ENCODE measurements at places on chromosomes 6 and 20.

DNA sequence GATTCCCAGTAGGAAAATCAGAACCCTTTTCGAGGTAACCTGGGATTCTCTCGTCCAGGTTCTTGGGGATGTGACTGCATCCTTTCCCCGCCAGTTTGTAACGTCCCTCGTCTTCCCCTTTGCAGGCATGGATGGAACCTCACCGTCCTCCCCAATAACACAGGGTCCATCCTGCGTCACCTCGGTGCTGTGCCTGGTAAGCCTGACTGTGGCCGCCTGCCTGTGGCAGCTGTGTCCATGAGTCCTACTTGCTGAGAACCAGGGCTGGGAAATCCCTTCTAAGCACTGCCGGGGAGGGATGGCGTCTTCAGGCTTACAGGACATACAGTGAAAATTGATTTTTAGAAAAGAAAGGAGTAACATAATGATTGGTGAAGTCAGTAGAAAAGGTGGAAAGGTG lies 155.6 kb downstream of the DTNBP1 start:
- DNase-seq, result no peak

DNA sequence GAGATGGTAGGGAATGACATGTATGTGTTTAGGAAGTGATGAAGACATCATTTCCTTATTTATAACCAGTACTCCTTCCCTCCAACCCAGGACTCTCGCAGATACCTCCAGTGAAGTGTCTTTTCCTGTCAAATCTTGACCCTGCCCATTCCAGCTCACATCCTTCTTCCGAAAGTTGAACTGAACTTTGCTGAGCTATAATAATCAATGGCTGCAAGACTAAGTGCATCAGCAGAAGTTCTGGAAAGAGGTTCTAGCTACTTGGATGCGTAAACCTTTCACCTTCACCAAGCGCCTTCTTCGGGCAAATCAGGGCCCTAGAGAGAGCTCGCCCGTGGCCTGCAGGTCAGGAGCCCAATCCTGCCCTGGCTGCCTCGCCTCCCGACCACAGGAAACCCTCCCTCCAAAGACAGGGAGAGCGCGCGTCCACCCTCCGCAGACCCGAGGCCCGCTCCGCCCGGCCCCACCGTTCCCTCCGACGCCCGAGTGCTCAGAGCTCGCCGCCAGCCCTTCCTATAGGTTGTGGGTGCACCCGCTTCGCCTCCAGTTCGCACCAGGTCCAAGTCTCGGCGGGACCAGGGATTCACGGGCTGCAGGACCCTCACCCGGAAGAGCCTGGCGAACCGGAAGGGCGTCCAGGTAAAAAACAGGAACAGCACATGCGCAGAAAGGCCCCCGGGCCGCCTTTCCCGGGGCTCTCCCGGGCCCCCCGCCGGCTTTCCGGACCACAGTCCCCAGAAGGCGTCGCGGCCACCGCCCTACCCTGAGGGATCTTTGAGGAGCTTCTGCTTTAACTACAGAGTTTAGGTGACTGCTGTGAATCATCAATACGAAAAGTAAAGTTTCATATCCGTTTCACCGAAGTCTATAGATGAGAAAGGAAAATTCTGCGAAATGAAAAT lies at the start of gene ZNF334:
Gene ZNF334 (minus strand): TSS at position 617 of the 902 bp plus-strand sequence. CDS start 1,457 bp downstream, outside the sequence.
- DNase-seq, result peak; percentile 35

GRCh38 chr20:54350415-54350814 lies 125.0 kb upstream of the DOK5 start:
- DNase-seq, result peak; percentile 65

GRCh38 chr6:122202576-122203137 lies 196.8 kb upstream of the HSF2 start:
- DNase-seq, result no peak

- peak; percentile 77 for DNase-seq
Measured at GRCh38 chr6:12595161-12595811, 121.3 kb upstream of the PHACTR1 start.

DNA sequence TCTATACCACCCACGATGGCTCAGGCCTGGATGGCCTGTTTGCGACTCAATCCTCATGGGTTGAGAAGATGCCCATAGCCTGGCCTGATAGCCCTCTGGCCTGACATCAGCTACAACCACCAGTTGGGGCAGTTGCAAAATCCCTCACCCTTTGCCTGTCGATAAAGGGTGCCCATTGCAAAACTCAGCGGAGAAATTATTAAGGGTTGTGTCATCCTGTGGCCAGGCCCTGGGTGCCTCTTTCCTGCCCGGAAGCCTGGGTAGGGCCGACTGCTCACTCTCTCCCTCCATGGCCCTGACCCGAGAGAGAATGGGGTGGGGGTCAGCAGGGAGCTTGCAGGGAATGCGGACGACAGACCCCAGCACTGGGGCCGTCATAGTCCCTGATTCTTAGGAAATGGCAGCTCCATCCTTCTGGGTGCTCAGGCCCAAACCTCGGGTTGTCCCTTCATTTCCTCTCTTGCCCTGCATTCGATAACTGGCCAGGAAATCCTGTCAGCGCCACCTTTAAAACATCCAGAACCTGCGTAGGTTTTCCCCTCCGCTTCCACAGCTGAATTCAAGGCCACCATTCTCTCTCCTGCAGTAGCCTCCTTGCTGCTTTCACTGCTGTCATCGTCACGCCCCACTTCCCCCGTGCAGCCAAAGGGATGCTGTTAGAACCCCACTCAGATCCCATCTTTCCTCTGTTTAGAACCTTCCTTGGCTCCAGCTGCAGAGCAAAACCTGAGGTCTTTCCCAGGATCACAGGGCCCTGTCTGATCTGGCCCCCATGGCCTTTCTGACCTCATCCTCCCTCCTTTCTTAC lies 31.1 kb downstream of the CEBPB start:
- peak; percentile 46 for DNase-seq

GRCh38 chr6:135286962-135287538 lies 105.9 kb downstream of the MYB start:
- no peak for DNase-seq

- DNase-seq, result no peak
Measured at GRCh38 chr20:37521061-37521771, at the start of gene NNAT. TSS of gene NNAT (plus strand) at chr20:37521250. CDS start at chr20:37521332, 82 bp downstream.

DNA sequence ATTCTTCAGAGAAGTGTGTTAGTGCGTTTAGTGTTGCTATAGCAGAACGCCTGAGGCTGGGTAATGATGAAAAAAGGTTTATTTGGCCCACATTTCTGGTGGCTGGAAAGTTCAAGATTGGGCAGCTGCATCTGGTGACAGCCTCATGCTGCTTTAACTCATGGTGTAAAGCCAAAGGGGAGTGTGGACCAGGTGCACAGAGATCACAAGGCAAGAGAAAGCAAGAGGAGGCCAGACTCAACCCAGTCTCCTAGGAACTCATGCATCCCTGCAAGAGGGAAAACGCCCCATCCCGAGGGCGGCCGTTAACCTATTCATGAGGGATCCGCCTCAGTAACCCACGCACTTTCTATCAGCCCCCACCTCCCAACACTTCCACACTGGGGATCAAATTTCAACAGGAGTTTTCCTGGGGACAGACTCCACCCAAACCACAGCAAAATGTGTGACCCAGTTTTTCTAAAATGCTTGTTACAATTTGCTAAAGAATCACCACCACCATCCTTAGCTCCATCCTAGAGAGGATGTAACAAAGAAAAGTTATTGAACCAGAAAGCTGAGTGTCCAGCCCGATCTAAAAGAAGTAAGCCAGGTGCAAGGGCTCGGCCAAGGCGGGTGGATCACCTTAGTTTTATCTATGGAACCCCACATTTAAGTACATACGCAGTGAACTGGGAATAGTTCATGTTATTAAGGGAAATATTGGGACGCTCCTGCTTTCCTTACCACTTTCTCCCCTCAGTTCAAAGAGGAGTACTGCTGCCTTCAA lies 164.8 kb downstream of the QKI start:
- no peak for DNase-seq

DNA sequence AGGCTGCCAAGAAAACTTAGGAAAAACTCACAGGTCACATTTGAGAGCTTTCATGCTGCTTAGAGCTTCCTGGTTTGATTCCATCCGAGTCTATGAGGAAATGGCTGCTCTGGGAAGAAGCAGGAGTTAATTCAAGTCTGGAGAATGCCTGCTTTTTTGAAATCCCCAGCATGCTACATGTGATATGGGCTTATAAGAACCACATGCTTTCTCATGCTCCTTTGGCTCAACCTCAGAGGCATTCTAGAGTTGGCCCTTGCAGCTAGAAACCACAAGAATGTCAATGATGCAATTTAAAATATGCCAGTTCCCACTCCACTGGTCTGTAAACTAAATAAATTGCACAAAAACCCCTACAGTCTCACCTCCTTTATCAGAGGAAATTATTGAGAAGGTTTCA lies 142.9 kb upstream of the OLIG3 start:
- DNase-seq, result peak; percentile 98

GRCh38 chr20:10023911-10024310 lies 10.9 kb upstream of the ANKEF1 start:
- no peak for DNase-seq

GRCh38 chr6:152136449-152136825 lies 329.0 kb downstream of the ESR1 start:
- no peak for DNase-seq

GRCh38 chr6:91243436-91243835 lies 656.6 kb upstream of the MAP3K7 start:
- DNase-seq, result no peak

DNA sequence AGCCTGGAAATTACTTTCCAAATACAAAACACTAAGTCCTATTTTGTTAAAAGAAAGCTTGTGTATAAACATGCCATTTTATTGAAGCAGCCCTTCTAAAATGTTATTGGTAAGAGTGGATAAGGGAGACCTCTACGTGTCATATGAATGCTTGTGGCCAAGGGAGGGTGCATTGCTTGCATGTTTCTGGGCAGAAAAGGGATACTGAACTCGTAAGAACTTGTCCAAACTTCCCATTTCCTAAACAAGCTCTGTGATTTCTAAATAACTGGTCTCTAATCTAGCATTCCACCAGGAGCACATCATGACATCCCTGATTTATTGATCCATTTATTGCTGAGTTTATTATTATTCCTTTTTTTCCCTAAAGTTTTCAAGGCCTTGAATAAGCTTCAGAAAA lies 474.1 kb downstream of the CD109 start:
- DNase-seq, result peak; percentile 34

DNA sequence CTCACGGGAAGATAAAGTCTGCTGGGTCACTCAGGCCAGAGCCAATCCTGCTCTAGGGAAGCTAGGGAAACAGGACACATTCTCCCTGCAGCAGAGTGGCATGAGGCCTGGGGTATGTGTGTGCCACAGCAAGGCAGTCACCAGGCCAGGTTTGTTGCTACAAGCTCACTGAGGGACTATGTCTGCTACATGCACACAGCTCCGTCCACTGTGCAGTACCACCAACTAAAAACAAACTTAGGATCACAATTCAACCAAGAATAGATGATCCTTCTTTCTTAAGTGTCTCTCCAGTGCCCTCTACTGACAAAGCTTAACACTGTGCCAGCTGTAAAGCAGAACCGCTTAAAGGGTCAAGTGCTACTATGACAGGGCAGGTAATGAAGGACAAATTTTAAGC lies 192.5 kb downstream of the PTPRK start:
- DNase-seq, result peak; percentile 56

- no peak for DNase-seq
Measured at GRCh38 chr6:2232445-2232844, 13.0 kb downstream of the GMDS start.

DNA sequence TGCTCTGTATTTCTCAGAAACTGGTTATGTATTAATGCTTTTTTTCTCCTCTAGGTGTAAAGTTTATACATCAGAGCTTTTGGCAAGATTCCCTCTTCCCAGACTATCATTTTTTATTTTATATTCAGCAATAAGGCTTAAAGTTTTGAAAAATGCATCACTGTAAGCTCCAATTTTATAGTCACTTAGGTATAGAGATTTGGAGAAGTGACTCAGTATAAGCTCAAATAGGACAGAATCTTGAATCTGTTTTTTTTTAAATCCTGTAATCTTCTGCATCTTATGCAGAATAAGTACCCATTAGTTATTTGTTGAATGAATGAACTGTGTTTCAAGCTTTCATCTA lies 1.0 kb downstream of the NCOA7 start:
- DNase-seq, result no peak

DNA sequence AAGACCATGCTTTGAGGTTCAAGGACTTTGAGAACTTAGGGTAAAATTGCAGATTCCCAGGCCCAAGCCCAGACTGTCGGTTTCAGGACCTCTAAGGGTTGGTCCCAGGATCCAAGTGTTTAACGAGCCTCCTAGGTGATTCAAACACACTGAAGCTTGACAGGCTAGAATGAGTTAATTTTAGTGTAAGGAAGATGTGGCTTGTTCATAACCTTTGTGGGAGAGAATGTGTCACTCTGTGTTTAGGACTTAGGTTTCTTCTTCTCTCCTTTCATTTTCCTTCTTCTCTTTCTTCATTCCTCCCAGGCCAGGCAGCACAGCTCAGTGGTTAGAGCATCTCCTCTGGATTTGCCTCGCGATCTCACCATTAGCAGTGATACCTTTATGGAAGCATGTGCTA lies 104.8 kb upstream of the KCNG1 start:
- DNase-seq, result no peak

GRCh38 chr6:161266513-161267230 lies 7.2 kb downstream of the AGPAT4 start:
- no peak for DNase-seq

- DNase-seq, result no peak
Measured at GRCh38 chr20:8423482-8423881, 291.4 kb downstream of the PLCB1 start.

- no peak for DNase-seq
Measured at GRCh38 chr6:116298973-116299372, 19.2 kb upstream of the TSPYL1 start.

- DNase-seq, result no peak
Measured at GRCh38 chr6:56799989-56800388, 154.9 kb upstream of the BEND6 start.

GRCh38 chr6:43774776-43775534 lies 4.9 kb downstream of the VEGFA start:
- DNase-seq, result peak; percentile 64

DNA sequence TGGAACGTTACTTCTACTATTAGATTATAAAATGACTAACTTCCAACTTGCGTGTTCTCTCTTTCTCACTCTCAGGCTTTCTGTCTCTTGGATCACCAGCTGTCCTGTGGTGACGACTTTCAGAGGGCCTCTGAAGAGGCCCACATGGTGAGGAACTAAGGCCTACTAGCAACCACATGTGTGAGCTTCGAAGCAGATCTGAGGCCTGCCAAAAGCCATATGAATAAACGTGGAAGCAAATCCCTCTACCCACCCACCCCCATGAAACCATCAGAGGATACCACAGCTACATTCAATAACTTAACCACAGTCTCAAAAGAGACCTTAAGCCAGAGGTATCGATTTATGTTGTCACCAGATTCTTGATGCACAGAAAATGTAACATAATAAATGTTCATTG lies 13.5 kb upstream of the BMP5 start:
- DNase-seq, result no peak
